ENCODE measurements at places on chromosomes 4 and X.

DNA sequence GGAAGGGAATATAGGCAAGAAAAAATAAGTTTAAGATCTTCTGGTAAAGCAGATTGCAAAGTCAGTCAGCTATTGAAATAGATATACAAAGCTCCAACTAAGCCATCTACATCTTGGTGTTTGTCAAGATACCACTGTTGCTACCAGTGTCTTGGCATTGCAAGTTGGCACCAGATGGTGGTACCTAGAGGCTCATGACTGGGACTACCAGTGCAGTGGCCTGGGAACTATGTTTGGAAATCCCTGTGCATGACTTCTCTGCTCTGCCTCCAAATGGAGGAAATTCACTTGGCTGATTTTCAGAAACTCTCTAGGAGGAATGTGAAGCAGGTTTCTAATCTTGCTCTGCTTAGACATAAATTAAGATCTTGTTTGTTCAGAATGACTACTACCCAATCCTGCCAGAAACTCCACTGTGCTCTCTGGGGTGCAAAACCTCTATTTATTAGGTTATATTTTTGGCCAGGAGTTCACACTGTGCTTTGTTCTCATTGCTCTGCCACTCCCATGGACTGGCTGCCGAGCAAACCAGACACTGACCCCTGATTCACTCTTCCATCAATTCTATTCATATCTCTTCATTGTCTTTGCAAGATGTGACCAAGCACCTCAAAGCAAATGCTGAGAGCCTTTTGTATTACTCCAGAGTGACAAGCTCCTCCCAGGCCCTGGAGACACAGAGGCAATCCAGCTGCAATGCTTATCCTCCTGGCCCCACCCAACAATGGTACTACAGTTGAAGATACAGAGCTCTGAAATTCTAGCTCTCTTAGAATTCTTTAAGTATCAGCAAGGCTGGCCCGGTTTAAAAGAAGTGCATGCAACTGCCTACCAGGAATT is 272.3 kb upstream of the FGF16 start:
- no peak for DNase-seq

DNA sequence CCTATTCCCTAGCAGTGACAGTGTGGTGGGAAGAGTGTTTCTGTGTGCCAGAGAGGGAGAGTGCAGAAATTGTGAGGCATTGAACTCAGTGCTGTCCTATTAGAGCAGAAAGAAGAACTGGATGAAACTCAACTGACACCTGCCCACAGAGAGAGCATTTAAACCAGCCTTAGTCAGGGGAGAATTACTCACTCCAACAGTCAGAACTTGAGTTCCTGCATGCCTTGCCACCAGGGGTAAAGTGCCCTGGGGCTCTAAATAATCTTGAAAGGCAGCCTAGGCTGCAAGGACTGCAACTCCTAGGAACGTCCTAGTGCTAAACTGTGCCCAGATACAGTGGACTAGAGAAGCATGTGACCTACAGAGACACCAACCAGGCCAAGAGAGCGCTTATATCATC is 12.8 kb downstream of the CYSLTR1 start:
- peak; percentile 32 for DNase-seq

- no peak for DNase-seq
Measured at GRCh38 chr4:910366-911091, 21.6 kb downstream of the GAK start.

- DNase-seq, result no peak
Measured at GRCh38 chr4:173046818-173047217, 121.8 kb upstream of the GALNT7 start.

DNA sequence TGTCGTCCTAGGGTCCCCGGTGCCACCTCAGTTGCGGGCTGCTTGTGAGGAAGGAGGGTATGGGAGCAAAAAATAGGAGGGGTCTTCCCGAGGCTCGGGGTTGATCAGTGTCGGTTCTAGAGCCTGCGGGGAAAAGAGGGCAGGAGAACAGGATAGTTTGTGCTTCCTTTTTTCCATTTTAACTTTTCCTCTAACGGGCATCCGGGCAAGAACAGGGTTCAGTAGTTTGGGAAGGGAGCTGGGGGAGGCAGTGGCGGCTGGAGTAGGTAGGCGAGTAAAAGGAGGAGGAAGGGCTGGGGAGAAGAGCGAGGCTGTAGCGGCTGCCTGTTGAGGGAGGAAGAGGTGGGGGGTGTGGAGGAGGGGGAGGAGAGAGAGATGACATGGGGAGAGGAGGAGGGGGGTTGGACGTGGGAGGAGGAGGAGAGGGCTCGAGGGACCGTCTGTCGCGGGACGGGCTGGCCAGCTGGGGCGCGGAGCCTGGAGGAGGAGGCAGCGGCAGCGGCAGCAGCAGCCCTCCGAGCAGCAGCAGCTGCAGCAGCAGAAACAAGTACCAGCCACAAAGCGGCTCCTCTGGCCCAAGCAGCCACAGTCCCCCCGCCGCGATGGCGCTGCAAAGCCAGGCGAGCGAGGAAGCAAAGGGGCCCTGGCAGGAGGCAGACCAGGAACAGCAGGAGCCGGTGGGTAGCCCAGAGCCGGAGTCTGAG is at the start of gene SLC16A2:
SLC16A2 (plus strand) TSS at position 458 of the 704 bp plus-strand sequence; CDS start at position 603, 145 bp downstream.
- DNase-seq, result peak; percentile 70

GRCh38 chr4:22268350-22269025 is 247.4 kb downstream of the ADGRA3 start:
- DNase-seq, result no peak

- DNase-seq, result no peak
Measured at GRCh38 chr4:155624478-155624877, 42.2 kb upstream of the GUCY1A1 start.

GRCh38 chr4:6990661-6991060 is 52.5 kb upstream of the TADA2B start:
- no peak for DNase-seq

DNA sequence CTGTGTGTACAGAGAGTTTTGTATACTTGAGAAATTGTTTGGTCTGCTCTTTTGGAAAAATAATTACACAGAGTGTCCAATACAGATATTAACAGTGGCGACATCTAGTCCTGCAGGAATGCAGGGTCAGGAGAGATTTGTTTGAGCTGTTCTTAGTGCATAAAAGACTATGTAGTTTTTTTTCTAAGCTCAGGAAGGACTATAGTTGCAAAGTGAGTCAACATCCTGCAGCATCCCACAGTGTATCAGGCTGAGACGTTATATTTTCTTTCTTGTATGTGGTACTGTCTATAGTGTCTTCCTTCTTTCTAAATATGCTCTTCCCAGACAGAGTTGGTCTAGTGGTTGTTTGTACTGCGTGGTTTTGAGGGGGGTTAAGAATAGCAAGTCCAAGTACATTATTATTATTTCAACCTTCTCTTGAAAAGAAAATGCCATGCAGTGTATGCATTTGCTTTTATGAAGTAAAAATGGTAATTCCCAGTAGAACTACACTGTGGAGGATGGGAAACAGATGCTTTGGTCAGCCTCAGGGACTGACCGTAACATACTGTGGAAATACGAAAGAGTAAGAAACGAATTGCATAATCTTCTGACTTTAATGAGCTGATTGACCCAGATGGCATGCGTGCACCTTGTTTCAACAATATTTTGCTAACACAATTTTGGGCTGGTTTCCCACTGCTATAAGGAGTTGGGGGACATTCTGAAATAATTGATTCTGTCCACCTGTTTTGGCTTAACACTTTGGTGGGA is 67.4 kb downstream of the DMP1 start:
- DNase-seq, result peak; percentile 12

DNA sequence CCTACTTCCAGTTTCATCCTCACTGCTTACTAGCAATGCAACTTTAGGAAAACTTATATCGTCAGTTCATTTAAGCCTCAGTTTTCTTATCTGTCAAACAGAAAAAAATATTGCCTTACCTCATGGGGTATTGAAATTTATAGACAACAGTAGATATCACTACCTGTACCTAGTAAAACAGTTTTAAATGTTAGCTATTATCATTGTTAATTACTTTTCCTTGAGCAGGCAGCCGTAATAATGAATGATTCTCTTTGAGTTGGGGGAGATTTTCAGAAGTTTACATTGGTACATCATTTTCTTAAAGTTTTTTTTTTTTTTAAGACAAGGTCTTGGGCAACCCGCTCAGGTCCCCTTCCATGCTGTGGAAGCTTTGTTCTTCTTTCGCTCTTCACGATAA is 71.7 kb upstream of the BMPR1B start:
- DNase-seq, result no peak

- DNase-seq, result no peak
Measured at GRCh38 chr4:157096439-157096838, 20.5 kb downstream of the GLRB start.

GRCh38 chrX:53190363-53190960 is 34.5 kb downstream of the KDM5C start:
- DNase-seq, result no peak

DNA sequence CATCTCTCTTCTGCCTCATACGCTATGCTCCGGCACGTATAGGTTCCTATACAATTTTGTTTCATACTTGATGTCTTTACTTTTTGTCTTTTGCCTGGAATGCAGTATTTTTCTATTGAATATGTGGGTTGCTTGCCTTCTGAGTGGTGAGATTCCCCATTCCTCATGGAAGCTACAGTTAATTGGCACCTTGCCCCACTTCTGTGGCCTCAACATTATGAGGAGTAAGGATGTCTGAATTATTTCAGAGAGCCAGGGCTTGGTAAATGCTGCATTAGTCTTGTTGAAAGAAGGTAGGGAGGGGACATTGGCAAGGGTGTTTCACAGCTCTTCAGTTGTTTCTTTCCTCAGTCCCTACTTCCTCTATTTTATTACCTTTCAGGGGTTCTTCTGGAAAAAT is 23.0 kb downstream of the CDKL5 start:
- no peak for DNase-seq

GRCh38 chr4:128698386-128698785 is 111.1 kb upstream of the JADE1 start:
- DNase-seq, result no peak

GRCh38 chr4:60805500-60806313 is 394.4 kb upstream of the ADGRL3 start:
- peak; percentile 62 for DNase-seq

DNA sequence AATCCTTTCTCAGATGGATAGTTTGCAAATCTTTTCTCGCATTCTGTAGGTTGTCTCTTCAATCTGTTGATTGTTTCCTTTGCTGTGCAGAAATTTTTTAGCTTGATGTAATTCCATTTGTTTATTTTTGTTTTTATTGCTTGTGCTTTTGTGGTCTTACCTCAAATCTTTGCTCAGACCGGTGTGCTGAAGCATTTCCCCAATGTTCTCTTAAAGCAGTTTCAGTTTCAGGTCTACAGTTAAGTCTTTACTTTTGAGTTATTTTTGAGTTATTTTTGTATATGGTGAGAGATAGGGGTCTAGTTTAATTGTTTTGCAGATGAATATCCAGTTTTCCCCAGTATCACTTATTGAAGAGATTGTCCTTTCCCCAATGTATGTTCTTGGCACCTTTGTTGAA is 18.2 kb upstream of the SLC25A14 start:
- no peak for DNase-seq

GRCh38 chrX:13397878-13398818 is 78.3 kb upstream of the ATXN3L start:
- DNase-seq, result no peak

DNA sequence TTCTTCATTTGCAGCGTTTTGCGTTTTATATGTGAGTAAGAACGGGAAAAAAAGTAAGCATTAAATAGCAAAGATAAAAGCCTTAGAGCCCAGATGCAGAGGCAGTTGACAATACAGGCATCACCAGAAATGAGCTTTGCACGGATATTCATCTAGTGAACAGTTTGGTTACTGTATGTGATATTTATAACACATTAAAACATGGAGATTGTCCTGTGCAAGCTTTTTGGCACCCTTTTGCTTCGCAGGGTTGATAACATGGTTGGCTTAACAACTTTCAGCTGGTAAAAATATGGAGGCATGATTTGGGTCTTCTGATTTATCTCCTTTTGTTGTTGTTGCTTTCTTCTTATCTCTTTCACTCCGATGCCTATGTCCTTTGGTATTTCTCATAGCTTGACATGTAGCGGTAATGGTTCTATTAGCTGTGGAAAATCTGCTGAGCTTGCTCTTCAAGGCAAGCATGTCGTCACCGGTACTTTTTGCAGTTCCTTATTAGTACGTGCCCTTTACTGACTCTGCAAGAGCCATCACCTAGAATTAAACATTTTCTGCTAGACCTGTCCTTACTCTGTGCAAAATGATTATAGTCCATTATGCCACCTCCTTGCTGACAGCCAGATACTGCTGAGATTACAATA is 102.9 kb downstream of the PCDH7 start:
- DNase-seq, result no peak

DNA sequence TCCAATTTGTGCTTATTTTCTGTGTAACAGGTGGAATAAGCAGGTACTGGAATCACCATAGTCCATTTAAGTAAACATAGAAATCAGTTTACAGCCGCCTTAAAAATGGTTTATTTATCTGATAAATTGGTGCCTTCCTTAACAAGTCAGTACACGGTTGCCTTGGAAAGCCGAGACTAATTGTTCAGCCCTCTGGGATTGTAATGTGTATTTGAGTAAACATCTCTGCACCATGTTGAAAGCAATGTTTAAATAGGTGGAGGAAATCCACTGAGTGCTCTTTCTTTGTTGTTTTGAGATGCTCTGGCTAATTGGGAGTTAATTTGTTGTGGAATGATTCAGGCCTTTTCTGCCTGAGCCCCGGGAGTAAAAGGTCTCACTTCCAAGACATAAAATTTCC is 45.7 kb upstream of the ADRA2C start:
- DNase-seq, result no peak

DNA sequence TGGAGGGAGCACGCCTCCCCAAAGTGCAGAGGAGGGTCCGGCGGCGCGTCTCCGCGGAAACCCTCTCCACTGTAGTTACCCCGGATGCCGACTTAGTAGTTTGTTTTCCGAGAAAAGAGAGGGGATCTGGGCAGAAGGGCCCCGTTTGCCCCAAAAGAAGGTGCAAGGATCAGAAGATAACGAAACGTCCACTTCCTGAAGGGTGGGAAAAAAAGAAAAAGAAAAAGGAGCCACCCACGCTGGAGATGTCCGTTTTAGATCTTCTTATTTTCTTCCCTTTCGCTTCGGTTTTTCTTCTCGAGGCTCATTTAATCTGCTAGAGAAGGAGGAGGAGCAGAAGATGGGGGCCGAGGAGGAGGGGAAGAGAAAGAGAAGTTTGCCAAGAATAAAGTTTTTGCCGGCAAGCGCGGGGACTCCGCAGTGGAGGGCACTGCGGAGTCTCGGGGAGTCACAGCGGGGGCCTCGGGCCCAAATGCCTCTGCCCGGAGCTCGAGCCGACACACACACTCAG is 517 bp downstream of the LEF1 start:
- no peak for DNase-seq

DNA sequence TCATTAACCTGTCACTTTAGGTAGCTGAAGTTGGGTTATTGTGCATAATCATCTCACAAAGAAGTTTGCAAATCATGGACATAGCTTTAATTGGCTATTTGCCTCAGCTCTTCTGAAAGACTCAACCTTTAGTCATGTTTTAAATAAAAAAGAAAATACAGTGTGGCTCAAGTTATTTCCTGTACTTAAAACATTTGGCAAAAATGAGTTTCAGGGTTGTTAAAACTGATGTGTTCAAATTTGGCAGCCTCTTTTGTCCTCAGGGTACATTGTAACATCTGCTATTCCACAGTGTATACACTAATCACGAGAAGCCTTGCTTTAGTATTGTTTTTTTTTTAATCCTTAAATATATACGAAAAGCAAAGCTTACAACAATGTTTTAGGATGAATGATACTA is 31.5 kb upstream of the HPGD start:
- DNase-seq, result no peak

Measured in Kasumi-1 (cell line).